ENCODE measurements at places on chromosomes 2 and 18.

DNA sequence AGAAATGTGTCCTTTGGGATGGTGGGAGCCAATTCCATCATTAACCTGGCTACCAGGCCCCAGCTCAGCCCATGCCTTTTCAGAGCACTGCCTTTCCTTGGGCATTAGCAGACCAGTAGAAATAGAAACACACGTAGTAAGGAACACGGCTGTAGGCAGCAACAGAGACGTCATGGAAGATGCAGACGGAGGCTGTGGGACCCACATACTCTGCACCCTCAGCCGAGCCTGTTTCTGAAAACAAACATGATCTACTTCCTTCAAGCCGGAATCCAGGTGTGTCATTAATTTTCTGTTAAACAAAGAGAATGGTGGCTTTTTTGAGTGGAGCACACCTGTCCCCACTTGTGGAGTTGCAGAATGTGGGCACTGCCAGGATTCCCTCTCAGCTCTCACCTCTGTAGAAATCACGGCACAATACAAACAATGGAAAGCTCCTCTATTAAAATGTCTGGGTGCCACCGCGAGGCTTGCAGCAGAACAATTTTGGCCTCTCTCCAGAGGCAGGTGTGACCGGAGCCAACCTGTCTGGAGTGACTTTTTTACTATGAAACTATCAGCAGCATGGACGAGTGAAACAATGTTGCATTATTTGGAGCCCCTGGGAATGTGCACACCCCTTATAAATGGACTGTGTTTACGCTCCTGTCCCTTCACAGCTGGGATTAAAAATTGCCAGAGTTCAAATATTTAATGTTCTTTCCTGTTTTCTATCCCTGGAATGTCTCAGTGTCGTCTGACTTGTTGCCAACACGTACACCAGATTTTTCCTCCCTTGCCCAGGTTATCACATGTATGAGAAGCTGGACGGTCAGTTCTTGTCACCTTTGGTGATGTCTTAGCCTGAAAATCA lies 31.7 kb downstream of the SPP2 start:
- no peak for DNase-seq

- DNase-seq: no peak
These were observed 110.0 kb upstream of the MAP3K20 start for GRCh38 chr2:172965433-172966212.

GRCh38 chr2:240784629-240785423 lies 35.2 kb downstream of the KIF1A start:
- no peak for DNase-seq

- no peak for DNase-seq
These were observed 16.3 kb downstream of the CWC22 start for GRCh38 chr2:179990676-179991317.

GRCh38 chr2:149218497-149218896 lies 111.9 kb upstream of the LYPD6 start:
- DNase-seq: no peak

- no peak for DNase-seq
These were observed 439.4 kb upstream of the CWC22 start for GRCh38 chr2:180446492-180446891.

DNA sequence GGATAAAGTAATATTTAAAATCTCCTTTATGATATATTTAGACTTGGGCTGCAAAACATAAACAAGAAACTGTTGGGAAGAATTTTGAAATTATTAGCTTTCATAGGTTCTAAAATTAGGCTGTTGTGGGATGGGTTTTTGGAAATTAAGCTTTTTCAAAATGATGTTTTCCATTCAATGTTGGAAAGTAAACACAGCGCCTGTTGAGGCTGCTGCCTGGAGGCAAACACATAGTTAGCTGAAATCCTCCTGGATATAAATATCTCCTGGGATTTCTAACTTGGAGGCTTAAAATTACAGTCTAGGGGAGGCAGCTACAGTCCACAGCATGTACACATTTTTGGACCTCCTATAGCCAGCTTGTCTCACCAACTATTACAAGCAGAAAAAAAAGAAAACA lies 197.3 kb downstream of the DCC start:
- DNase-seq: no peak
